Ureter (tissue), 1 donor: ENCODE measurements at places on chromosomes 5 and 9.

DNA sequence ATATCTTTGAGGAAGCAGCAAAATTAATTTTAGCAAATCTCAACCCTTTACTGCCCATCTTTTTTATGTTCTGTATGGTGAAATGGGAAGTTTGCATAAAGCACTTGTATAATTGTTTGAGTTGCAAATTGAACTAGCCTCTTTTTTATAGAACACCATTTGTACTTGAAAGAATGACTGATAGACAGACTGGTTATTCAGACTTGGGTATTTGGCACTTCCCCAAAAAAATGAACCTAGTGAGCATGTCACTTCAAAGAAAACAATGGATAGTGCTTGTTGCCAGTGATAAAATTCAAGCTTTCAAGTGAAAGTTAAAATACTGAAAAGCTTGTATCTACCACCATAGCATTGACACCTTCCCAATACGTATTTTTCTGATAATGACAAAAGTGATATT, 115.8 kb downstream of the ERCC6L2 start:
- no peak for DNase-seq

DNA sequence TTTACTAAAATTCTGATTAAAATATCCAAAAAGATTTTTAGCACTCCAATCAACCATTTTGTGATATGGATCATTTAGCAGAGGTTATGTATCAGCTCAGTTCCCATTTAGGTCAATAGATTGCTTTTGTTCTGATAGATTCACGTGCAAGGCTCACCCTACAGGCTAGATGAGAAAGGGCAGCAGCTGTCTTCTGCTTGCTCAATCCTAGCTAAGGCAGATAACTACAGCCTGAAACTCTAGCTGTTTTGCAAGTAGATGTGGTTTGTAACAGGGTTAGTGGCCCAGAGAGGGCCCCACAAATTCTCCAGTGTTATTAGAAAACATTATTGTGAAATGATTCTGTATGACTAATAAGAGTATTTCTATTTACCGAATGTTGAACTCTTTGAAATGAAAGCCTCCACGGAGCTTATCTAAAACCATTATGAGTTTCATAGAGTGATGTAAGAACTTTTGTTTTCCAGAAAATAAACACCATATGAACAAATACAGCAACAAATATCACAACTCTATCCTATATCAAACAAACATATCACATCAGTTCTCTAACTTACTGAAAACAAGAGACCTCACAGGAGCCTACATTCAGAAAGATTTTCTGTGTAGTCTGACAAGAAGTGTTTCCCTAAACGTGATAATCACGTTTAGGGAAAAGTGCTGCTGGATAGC, 841.9 kb upstream of the ACO1 start:
- DNase-seq, result no peak

DNA sequence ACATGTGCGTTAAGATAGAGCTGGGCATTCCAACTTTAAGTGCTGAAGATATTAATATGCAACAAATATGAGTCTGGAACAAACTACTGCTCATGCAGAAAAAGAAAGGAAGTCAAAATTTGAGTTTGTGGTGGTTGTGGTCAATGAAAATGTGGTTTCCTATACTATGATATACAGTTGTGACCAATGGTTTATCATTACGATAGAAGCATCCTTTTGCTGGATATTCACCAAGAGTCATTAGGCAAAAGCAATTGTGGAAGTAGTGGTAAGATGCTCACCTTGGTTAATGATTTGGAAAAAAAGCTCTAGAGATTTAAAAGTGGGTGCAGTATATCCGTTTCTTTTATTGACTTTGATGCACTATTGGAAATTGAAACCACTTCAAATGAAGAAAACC, 1007.0 kb downstream of the NR2F1-AS1 start:
- DNase-seq, result no peak

DNA sequence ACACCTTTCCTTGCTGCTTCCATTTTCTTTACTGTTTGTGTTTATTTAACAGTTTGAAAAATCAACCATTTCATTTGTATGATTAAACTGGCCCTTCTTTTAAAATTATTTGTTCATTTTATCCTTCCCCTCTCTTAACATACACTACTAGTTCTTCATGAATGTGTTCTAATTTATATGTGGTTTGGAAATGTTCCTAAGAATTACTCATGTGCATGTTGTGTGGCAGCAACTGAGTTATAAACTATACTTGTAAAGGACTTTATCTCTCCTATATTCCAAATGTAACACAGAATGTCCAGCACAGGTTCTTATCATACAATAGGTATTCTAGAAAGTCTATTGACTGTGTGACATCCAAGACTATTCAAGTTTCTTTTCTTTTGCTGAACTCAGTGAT, 358.2 kb upstream of the MEF2C start:
- DNase-seq, result no peak

- DNase-seq, result no peak
Measured at GRCh38 chr5:1093361-1093760, 18.5 kb downstream of the SLC12A7 start.

- no peak for DNase-seq
Measured at GRCh38 chr9:27817747-27818146, 244.5 kb upstream of the C9orf72 start.

GRCh38 chr5:174410716-174411478, 313.5 kb upstream of the MSX2 start:
- no peak for DNase-seq

- no peak for DNase-seq
Measured at GRCh38 chr9:128282500-128282899, 6.4 kb downstream of the SWI5 start.

DNA sequence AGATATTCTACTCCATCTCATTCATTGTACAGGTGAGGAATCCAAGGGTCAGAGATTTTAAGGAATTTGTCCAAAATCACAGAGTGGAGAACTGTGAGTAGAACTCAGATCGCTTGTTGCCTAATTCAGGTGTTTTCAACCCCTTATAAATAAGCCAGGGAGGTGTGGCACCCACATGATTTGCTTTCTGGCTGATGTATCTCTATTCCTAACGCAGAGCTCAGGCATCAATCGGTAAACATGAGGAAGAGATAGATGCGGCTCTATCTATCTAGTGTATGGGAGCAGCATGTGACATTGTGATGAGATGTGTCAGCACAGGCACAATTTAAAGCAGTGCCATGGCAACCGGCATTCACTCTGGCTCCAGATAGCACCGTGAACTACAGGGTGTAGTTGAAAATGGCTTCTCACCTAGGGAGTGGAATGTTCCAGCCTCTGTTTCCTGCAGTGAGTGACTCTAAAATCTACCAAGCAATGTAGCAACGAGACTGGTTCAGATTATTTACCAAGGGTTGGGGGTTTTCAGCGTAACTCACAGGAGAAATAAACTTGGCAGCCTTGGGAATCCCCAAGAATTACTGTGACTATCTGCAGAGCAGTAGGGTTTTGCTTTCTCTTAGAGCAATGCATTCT, 53.4 kb upstream of the SUB1 start:
- DNase-seq, result no peak

DNA sequence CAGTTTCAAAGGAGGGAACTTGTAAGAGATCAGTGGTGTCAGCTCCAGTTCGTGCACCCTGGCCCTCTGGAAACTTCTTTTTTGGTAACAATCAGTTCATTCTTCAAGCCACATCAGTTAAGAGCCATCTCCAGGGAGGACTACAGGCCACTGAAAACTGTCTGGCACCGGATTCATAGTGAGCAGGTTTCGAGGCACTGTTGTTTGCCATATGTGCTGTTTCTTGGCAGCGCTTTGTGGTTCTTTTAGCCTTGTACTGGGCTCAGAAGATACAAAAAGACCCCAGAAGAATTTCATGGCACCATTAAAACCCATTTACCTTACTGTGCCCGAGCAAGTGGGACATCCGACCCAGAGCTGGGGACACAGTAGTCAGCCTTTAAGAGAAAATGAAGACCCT, 68.5 kb downstream of the OTULIN start:
- DNase-seq, result no peak

DNA sequence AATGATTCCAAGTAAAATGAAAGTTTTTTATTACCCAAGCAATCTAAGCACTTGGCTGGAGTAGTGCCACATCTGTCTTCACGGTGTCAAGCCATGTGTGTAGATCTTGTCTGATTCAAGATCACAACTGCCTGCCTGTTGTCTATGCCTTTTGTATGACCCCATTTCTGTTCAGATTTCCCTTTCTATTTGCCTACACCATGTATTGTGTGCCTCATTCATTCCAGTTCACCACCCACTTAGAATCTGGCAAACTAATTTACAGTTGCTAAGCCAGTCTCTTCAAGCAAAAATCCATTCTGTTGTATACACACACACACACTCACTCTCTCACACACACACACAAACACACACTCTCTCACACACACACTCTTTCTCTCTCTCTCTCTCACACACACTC, 33.7 kb downstream of the GLDC start:
- DNase-seq, result no peak

DNA sequence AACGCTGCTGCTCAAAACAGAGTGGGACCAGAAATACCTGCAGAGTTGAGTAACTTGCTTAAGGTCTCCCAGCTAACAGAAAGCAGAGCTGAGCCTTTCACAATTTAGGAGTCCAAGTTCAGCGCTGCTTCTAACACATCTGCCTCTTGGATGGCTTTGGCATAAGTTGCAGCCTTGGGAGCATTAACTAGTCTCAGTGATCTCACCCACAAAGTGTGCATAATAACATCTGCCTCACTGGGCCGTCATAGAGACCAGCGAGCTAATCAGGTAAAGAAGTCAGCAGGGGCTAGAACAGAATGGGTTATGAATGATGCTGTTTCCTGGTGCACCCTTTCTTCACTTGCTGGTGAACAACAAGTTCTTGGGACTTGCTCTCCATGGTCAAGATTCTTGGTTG, 36.5 kb downstream of the WWC1 start:
- DNase-seq, result no peak

GRCh38 chr5:117638581-117638980, 1064.0 kb upstream of the SEMA6A start:
- no peak for DNase-seq

GRCh38 chr5:10468256-10468655, 26.6 kb downstream of the ROPN1L start:
- DNase-seq, result no peak

DNA sequence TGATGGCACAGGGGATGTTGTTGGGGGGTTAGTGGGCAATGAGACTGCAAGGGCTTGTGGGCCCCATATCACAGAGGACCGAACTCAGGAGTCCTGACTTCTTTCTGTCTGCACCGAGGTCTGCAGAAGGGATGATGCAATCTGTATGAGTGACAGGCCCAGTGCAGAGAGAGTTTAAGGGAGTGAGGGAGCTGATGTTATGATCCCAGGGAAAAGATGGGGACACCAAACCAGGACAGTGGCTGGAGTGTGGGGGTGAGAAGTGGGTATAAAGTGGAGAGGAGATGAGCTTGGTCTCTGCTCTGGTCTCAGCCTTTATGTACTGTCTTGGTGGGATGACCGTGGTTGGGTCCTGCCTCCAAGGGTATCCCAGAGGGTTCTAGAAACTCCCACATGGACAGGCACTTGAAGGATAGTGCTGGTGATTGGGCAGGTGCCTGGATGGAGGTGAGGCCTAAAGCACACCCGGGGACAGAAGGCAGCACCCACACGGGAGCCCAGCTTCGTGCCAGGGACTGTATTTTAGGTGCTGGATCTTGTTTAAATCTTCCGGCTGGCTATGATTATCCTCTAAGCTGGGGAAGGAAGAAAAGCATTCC, 21.9 kb downstream of the GSN start:
- no peak for DNase-seq

- DNase-seq, result no peak
Measured at GRCh38 chr5:31485376-31486207, 46.3 kb downstream of the DROSHA start.

GRCh38 chr5:108670591-108671289, 77.0 kb upstream of the FER start:
- DNase-seq, result no peak

DNA sequence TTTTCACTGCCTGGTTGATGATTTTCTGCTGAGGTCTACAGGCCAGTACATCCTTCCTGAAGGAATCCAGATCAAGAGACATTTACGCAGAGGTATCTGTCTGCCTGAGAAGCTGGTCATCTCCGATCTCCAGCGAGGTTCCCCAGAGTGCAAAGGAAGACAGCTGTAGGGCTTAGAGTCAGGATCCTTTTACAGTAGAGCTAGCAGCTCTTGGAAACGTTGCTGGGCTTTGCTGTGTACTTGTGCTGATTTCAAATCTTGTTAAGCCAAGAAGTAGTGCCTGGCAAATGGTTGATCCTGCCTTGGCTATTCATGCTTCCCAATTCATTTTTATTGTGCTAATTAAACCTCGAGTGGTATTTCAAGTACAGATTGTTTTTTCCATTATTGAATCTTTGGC, 48.9 kb downstream of the NTRK2 start:
- DNase-seq, result no peak

- no peak for DNase-seq
Measured at GRCh38 chr5:3878267-3878666, 282.6 kb downstream of the IRX1 start.

DNA sequence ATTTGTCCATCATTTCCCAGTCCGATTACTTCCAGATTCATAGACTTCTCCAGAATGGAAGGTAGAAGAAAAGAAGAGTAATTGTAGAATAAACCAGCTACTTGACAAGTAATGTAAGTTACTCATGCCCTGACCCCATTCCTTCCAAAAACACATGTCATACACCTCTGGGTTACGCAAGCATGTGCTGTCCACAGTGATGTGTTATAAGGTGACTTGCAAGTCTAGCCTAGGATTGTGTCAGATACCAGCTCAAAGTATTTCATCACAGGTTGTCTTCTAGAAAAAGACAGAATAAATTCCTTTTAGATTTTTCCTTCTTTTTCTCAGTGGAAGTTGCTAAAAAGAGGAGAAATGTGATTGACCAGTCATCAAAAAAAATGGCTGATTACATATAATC, 8.0 kb upstream of the TLR4 start:
- no peak for DNase-seq

DNA sequence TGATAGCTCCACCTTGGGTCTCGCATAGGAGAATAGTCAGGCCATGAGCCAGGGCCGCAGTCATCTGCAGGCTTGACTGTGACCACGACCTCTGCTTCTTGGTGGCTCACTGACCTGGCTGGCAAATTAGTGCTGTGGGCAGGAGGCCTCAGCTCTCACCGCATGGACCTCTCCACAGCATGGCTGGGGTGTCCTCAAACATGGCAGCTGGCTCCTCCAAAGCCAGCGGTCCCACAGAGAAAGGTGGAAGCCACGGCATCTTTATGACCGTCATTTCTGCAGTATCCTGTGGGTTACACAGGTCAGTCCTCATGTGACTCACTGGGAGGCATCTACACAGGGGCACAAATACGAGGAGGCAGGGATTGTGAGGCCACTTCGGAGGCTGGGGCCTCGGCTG, 43.2 kb upstream of the SAP30L start:
- DNase-seq, result no peak
